Activated CD8-positive, alpha-beta memory T cell treated with anti-CD3 and anti-CD28 coated beads, Interleukin-2, amount 10 ng/mL, durations not matched to agents 7 days and 5 days (primary cell): ENCODE measurements at places on chromosomes 13 and 19. TPM values are rescaled to one million over a fixed set of nuclear protein-coding genes. Genes with fewer than 3 reads are reported as not detected.
A peak's percentile ranks its signal among the peaks of the same experiment; 100 is the strongest.

HSPH1 gene
- total RNA-seq = 202 TPM

SPINT2 gene
- total RNA-seq = 15.6 TPM

CERS1 gene
- not detected for total RNA-seq

OR10H1 gene
- total RNA-seq = not detected

BICRA gene
- 16.6 TPM for total RNA-seq

MEIS3 gene
- not detected for total RNA-seq

RNF225 gene
- total RNA-seq = 0.61 TPM

STOML3 gene
- not detected for total RNA-seq

ICAM1 gene
- 17.7 TPM for total RNA-seq

RASAL3 gene
- total RNA-seq = 166 TPM

DNA sequence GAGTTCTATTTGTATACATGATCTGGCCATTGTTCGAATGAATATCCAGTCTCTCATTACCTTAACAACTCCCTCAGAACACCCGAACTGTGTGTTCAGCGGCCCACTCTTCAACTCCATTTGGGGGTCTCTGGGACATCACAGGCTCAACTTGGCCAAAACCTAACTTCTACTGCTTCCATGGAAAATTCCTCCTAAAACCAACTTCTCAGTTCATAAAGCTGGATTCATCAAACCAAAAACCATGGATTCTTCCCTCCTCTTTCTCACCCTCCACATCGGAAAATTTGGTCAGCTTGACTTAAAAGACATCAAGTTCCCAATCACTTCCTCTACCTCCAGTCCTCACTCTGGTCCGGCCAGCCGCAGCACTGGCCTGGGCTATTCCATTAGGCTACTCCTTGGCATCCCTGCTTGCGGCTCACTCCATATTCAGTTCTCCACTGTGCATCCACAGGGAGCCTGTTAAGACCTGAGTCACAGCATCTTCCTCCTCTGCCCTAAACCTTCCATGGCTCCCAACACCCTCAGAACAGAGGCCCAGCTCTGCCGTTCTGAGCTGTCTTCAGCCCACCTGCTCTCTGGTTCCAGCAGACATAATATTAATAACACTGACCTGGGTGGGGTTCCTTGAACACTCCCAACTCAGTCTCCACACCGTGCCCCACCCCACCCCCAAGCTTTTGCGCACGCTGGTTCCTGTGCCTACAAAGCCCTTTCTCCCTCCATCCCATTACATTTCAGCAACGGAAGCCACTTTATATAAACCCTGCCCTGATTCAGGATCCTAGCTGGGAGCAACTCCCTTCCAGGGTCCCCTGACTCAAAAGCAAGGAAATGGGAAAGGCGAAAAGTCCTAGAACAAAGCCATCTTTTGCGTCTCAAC lies 1.1 kb downstream of the ZNF792 start:
- DNase-seq = no peak

- no peak for DNase-seq
These were observed 2.3 kb upstream of the ILF3 start for GRCh38 chr19:10651851-10652250.

DNA sequence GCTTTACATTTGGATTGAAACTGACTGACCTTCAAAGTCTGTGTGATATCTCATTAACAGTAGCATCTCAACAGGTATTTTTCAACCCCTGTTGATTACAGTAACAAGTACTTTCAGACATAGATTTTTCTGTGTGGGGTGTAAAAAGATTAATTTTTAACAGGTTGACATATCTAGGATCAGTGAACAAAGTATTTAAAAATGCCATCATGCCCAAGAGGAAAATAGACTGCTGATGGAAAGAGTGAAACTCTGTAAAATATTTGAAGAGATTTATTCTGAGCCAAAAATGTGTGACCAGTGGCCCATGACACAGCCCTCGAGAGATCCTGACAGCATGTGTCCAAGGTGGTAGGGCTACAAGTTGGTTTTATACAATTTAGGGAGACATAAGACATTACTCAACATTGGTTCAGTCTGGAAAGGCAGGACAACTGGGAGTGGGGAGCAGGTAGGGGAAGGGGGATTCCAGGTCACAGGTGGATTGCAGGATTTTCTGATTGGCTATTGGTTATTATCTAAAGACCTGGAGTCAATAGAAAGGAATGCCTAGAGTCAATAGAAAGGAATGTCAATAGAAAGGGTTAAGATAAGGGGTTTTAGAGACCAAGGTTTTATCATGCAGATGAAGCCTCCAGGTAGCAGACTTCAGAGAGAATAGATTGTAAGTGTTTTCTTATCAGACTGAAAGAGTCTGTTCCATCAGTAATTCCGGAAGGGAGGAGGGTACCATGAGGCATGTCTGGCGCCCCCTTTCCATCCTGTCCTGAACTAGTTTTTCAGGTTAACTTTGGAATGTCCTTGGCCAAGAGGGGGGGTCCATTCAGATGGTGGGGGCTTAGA lies 29.1 kb downstream of the TNFRSF19 start:
- DNase-seq = no peak

GRCh38 chr19:19342086-19343015 lies 21.7 kb downstream of the MAU2 start:
- no peak for DNase-seq

- no peak for DNase-seq
These were observed 119.5 kb upstream of the MCF2L start for GRCh38 chr13:112849500-112849899.

GRCh38 chr19:41439441-41440222 lies at the start of gene DMAC2:
Gene DMAC2 (minus strand): TSS chr19:41439912. CDS start chr19:41439899, 13 bp downstream.
- DNase-seq = peak; percentile 99

- no peak for DNase-seq
These were observed 179.4 kb downstream of the TNFSF13B start for GRCh38 chr13:108448891-108449290.

GRCh38 chr19:50943074-50943828 lies 9.6 kb downstream of the KLK5 start:
- DNase-seq = no peak

- no peak for DNase-seq
These were observed 10.0 kb upstream of the SPC24 start for GRCh38 chr19:11165486-11166030.

- DNase-seq = no peak
These were observed 54.5 kb upstream of the MTIF3 start for GRCh38 chr13:27504868-27505194.
